ENCODE measurements at places on chromosomes 11 and 22. TPM values are rescaled to one million over a fixed set of nuclear protein-coding genes. Genes with fewer than 3 reads are reported as not detected.

The MPPED2 gene
- 0.54 TPM for polyA plus RNA-seq

GRCh38 chr11:33509632-33510031, 191.0 kb downstream of the C11orf91 start:
- no peak overlapping the region for H3K4me3 ChIP-seq
- H3K36me3 ChIP-seq: no peaks in the 10 kb centered on the region
- H3K27ac ChIP-seq: no peak overlapping the region

GRCh38 chr11:134685793-134686380, 273.8 kb upstream of the B3GAT1 start:
- no peaks in the 10 kb centered on the region for H3K27me3 ChIP-seq
- H3K36me3 ChIP-seq: no peaks in the 10 kb centered on the region
- DNase-seq: no peak
- no peak overlapping the region for H3K4me3 ChIP-seq
- no peak overlapping the region for H3K27ac ChIP-seq

The APOA5 gene
- not detected for polyA plus RNA-seq

GRCh38 chr11:79221444-79222130, 219.2 kb downstream of the TENM4 start:
- peaks cover 19% of the 10 kb centered on the region for H3K4me1 ChIP-seq
- H3K27ac ChIP-seq: no peak overlapping the region
- DNase-seq: no peak

The PHOX2A gene
- polyA plus RNA-seq: not detected

The TSPAN18 gene
- 35.3 TPM for polyA plus RNA-seq

GRCh38 chr11:10394229-10395101, 60.6 kb upstream of the AMPD3 start:
- no peak overlapping the region for H3K4me3 ChIP-seq
- no peak for DNase-seq
- no peaks in the 10 kb centered on the region for H3K27me3 ChIP-seq
- peaks cover 2% of the 10 kb centered on the region for H3K4me1 ChIP-seq
- H3K27ac ChIP-seq: no peak overlapping the region

- no peaks in the 10 kb centered on the region for H3K4me1 ChIP-seq
- H3K27ac ChIP-seq: no peak overlapping the region
Observed at GRCh38 chr11:115653926-115654325, 149.7 kb upstream of the CADM1 start.

GRCh38 chr22:37362621-37363020, 64.7 kb downstream of the ELFN2 start:
- H3K4me3 ChIP-seq: no peak overlapping the region
- H3K27ac ChIP-seq: no peak overlapping the region
- DNase-seq: no peak
